ENCODE measurements at places on chromosomes 2 and 18.

DNA sequence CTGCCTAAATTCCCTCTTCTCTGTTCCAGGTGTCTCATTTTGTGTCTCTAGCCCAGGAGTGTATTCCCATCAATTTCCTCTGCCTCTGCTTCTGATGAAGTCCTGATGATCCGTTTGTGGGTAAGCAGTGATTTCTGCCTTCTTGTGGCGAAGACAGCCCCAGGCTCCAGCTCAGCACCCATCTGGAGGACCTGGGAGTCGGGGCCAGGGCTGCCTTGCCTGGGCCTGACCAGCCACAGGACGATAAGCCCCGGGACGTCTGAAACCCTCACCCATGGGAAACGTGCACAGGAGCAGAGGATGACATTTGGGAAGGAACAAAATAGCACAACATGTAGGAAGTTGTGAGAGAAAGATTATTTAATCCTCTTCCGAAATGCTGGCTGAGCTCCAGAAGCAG, 206.9 kb downstream of the FBXO15 start:
- DNase-seq: no peak

- DNase-seq: no peak
Observed at GRCh38 chr2:103365071-103365470, 603.2 kb downstream of the TMEM182 start.

DNA sequence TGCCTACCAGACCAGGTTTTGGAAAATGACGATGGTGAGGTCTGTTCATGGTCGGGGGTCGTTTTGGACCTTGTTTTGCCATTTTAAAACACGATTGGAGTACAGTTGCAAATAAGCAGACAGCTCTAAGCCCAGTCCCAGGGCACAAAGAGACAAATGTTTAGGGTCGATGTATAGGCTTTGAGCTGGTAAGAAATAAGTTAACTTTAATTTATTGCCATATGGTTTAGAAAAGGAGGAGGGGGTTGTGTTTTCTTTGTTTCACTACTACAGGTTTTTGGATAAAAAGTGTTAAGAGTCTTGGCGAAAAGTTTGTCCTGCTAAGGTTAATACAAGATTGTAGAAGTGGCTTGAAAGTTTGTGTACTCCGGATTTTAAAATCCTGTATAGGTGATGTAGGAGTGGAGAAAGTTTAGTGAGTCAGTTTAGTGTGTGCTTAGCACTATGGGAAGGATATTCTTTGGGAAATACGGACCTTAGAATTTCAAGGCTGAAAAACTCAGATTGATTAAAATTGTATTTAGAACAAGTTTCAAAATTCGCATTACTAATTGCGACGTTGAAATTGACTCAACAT, 1.3 kb downstream of the KCMF1 start:
- DNase-seq: no peak

DNA sequence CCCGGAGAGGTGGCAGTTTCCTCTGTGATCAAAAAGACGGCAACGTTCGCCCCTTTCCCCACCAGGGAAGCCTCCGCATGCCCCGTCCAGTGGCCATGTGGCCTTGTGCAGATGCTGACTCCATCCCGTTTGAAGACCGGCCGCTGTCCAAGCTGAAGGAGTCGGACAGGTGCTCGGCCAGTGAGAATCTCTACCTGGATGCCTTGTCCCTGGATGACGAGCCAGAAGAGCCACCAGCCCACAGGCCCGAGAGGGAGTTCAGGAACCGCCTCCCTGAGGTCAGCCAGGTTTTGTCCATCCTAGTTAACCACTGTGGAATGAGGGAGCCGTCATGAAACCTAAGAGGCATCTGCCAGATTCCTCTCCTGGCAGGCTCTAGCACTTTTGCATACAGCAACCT, 113.6 kb downstream of the MTCL1 start:
- DNase-seq: no peak

DNA sequence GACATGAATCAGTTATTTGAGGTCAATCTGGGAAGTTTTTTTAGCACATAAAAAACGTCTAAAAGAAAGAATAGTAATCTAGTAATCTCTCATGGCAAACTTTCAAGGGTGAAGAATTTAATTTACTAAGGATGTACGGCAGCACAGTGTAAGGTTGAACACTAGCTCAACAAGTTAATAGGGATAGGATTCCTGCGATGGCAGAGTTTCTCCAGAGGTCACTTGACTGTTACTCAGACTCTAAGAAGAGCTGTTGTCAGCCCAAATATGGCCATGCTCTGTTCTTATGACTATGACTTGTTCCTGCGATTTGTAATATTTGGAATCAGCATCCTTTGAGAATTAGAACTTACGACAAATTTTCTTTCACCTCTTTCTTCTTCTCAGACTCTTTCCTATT, 553.3 kb upstream of the TNP1 start:
- DNase-seq: no peak

DNA sequence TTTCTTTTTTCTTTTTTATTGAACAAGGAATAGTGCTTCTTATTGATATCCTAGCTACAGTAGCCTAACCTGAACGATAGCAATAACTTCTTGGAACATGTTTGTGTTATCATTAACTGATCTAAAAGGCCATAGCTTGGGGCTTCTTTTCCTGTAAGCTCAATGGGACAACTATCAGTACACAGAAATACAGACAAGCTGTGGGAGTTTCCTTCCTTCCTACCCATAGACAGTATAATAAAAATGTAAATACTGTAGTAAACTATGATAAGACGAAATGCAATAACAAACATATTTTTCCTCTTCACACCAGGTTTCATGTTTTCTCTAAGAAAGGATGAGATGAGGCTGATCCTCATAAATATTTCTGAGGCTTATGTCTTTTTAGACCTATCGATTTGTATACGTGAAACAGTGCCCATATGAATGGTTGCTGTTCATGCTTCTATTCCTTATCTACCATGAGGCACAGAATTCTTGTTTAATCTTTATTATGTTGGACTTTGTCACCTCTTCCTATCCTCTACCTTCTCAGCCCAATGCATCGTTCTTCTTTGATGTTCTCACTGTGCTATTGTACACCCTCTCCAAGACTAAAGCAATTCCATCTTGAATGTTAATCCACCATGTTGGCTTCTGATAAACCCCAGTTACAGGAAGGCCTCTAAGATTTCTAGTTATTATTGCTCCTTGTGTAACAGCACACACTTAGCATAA, 361.4 kb downstream of the DCC start:
- DNase-seq: no peak

- no peak for DNase-seq
Observed at GRCh38 chr2:201880579-201880978, 74.2 kb downstream of the CDK15 start.

DNA sequence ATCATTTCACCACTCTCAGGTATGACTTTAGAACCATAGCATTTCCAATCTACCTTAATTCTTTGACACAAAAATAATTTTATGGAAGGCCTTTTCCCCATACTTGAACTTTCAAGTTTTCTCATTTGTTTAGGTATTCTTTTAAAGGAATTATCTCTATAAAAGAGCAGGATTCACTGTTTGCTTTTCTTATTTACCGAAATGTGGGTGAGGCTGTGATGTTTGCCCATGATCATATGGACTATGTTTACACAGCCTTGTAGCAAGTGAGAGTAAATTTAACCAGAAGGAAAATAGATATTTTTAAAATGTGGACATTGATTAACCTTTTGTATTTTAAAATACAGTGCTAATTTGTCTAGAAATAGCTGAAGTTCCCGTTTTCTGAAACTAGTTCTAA, 26.3 kb downstream of the CAB39 start:
- no peak for DNase-seq

GRCh38 chr2:205040323-205040722, 495.0 kb downstream of the PARD3B start:
- DNase-seq: no peak

DNA sequence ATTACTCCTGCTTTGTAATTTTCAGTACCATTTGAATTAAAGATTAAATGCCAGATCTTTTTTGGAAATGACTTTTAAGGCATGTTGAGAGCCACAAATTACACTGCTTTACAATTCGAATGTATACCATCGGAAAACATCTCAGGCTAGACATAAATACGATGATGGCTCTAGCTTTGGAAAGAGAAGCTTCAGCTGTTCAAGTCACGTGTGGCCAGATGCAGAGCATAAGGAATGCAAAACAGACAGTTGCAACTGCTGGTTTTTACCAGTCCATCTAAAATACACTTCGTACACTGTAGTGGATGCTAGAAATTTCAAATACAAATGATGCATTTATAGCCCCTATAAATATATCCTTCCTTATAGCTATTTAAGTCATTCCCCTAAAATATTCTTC, 8.0 kb downstream of the ZNF516 start:
- no peak for DNase-seq

DNA sequence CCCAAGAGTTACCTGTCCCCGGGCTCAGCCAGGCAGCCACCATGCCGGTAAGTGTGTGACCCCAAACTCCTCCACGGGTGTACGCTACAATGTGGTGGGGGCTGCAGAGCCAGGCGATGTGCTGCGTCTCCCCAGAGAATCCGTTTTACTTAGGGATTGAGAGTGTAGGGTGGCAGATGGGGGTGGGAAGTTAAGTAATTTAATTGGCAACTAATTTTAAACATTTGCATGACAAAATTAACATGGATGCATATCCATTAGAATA, 26.6 kb upstream of the RPL31 start:
- no peak for DNase-seq

DNA sequence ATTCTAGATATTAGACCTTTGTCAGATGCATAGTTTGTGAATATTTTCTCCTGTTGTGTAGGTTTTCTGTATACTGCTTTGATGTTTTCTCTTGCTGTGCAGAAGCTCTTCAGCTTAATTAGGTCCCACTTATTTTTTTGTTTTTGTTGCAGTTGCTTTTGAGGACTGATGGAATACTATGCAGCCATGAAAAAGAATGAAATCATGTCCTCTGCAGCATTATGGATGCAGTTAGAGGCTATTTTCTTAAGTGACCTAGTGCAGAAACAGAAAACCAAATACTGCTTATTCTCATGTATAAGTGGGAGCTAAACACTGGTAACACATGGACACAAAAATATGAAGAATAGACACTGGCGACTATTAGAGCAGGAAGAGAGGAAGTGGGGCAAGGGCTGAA, 155.0 kb upstream of the HNMT start:
- DNase-seq: no peak

GRCh38 chr2:226888378-226888965, 52.6 kb downstream of the RHBDD1 start:
- DNase-seq: no peak

GRCh38 chr2:234025891-234026401, 24.6 kb upstream of the SPP2 start:
- no peak for DNase-seq

DNA sequence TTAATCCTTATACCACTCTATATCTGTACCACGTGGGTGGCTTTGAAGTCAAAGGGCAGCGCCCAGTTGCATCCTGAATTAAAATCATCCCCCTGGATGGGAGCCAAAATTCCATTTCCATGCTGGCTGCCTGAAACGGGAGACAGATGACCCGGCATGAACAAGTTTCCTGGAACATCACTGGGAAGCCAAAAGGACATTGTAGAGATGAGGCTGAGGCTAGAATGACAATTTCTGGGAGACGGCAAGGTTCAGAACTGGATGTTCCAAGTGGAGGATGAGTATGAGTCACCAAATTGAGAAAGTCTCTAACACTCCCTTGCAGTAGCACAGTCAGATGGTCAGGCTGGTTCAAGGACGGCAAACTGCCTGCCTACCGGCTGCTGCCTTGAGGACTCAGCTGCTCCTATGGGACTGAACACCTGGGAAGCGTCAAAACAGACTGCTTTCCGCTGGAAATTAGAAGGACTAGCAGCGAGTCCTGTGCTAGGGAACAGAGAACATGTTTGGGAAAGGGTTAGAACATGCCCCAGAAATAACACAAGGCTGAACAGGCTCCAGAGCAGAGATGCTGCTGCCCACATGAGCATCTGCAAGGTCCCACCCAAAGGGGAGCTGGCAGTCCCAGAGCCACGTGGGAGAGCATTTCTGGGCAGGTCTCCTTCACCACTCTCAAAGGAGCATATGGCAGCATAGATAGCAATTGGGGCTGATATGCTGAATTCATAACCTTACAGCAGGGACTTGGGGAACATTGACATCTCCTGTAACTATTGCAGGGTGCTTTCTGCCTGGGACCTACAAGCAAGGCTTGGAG, 32.0 kb downstream of the YPEL5 start:
- no peak for DNase-seq

DNA sequence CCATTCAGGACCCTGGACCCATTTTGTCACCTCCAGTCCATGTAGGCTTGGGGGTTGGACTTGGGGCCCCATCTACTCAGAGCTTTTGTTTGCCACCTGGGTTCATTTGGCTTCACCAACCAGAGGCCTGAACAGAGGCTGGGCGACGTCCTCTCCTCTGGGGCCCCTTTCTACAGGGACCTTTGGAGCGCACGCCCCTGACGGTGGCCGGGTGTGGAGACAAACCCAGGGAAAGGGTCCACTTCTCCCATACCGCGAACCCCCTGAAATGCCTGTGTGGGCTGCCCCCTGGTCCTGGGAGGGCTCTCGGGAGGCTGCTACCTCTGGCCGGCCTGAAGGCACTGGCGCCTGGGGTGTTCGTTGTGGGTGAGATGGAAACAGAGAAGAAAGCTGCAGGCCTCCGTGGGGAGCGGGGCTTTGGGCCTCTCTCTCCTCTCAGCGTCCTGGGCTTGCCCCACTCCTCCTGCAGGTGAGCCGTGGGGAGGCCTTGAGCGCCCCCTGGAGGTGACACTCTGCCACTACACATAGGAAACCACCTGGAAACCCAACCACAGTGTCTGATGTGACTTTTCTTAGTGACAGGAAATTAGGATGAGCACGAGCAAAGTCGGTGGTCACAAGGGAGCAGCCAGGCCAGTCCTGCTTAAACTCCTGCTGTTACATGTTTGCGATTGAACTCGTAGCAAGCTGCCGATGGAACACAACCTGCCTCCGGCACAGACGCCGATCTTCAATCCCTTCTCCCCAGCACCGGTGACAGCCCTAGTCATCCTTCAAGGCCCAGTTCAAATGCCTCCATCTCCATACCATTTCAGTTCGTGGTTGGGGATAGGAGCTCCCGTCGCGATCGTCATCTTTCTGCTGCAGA, 12.0 kb upstream of the NTSR2 start:
- DNase-seq: no peak

- DNase-seq: no peak
Observed at GRCh38 chr2:171703574-171704347, 16.5 kb downstream of the DYNC1I2 start.

GRCh38 chr18:24954341-24954740, 397.6 kb downstream of the ZNF521 start:
- DNase-seq: no peak

- DNase-seq: no peak
Observed at GRCh38 chr2:110881908-110882307, 149.5 kb downstream of the ACOXL start.

DNA sequence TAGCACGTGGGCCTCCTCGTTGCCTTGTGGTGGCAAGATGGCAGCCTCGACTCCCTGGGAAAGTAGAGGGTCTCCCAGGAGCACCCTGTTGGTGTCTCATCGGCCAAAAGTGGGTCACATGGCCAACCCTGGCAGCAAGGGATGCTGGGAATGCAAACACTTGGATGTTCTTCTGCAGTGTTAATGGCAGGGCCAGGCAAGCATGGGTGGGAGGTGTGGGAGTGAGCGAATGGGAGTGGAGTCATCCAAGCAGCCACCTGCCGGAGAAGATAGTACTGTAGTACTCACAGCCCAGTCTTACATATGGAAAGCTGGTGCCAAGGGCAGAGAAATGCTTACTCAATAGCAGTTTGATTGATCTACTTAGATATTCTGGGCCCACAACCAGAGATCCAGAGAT, 122.2 kb downstream of the INHBB start:
- DNase-seq: no peak

GRCh38 chr2:147644491-147644890, 200.3 kb upstream of the ACVR2A start:
- DNase-seq: no peak

GRCh38 chr2:191688934-191689695, 11.2 kb downstream of the NABP1 start:
- DNase-seq: no peak
